ENCODE measurements at places on chromosomes 4 and X.
A peak's percentile ranks its signal among the peaks of the same experiment; 100 is the strongest.

DNA sequence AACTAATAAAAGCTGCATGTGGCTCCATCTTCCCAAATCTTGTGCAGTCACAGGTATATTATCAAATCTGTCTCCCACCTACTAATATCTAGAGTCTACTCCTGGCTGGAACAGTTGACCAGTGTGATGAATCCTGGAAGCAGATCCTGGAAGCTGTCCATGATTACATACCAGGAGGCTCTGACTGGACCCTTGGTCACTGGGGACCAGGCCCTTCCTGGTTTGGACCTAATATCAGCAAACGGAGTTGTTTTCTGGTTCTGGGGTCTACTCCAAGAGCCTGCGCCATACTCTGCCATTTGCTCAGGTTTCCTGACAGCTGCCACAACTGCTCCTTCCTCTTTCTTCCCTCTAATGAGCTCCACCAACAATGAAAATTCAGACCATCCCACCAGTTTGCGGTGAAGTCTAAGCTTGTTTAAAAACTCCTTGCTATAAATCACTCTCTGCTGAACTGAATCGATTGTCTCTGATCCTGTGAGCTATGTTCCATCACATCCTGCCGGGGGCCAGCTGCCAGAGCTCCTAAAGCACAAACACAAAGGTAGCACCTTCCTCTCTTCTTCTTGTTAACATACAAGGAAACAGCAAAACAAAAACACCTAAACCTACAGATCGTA is 114.2 kb downstream of the PALLD start:
- no peak for DNase-seq

DNA sequence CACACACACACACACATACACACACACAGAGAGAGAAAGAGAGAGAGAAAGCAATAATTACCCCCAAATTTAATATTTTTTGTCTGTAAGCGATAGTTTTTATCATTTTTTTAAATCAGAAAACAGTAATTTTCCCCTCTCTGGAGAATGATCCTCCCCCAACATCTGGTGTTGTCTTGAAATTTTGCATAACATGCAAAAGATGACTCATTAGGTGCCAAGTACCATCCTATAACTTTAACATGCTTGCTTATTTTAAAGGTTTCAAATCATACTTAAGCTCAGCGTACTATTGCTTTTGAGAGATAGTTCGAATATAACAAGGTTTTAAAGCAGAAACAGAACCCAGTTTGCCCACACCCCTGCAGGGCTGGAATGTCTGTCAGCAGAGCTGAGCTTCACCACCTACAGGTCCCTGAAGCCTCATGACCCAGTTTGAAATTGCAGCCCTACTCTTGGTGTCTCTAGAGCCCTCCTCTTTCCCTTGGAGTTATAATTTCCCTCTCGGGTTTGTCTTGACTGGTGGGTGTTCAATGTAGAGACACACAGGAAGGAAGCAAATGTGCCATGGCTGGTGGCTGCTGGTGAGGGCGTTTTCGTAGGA is 175.0 kb upstream of the HS3ST1 start:
- DNase-seq = no peak

DNA sequence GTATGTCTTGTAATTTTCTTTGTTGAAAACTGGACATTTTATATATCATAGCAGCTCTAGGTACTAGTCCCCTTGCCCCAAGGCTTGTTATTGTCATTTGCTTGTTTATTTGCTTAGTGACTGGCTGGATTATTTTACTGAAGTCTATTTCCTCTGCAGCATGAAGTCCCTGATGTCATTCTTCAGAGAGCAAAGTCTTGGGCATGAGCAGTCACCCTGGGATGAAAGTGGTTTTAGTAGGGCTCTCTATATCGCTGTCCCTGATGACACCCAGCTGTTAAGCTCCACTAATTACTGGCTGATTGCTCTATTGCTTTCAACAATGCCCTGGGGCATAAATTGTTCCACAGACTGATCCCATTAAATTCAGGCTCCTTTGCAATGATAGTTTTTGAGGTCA is 113.5 kb upstream of the USP9X start:
- no peak for DNase-seq

GRCh38 chr4:6892190-6892908 is 17.3 kb upstream of the TBC1D14 start:
- peak; percentile 79 for DNase-seq

GRCh38 chr4:139689093-139689722 is 23.6 kb downstream of the MGST2 start:
- no peak for DNase-seq

GRCh38 chr4:175460414-175460813 is 351.6 kb downstream of the GPM6A start:
- no peak for DNase-seq

- no peak for DNase-seq
These were observed 146.7 kb upstream of the MAP3K15 start for GRCh38 chrX:19661961-19662360.

GRCh38 chr4:176792326-176793059 is at the start of gene VEGFC:
Gene VEGFC (minus strand): TSS chr4:176792922. CDS start chr4:176792311, 611 bp downstream.
- no peak for DNase-seq

GRCh38 chrX:40176351-40177116 is 78.8 kb upstream of the BCOR start:
- peak; percentile 41 for DNase-seq

DNA sequence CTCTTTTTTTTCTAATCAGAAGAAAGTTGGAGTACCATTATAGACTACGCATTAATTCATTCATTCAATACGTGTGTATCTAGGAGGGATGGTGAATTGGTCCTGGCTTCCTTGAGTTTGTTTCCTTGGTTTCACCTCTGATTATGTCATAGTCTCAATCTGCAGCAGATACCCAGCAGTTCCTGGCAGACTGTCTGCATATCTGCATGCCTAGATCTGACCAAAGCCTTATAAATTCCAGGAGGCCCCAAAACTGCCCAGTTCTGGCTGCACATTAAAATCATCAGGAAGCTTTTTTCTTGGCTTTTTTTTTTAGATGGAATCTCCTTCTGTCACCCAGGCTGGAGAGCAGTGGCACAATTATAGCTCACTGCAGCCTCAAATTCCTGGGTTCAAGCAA is 27.2 kb upstream of the SLC34A2 start:
- no peak for DNase-seq

GRCh38 chrX:110432906-110433215 is 74.2 kb downstream of the RTL9 start:
- no peak for DNase-seq
